ENCODE measurements at places on chromosomes 4 and X. TPM values are rescaled to one million over a fixed set of nuclear protein-coding genes. Genes with fewer than 3 reads are reported as not detected.

DNA sequence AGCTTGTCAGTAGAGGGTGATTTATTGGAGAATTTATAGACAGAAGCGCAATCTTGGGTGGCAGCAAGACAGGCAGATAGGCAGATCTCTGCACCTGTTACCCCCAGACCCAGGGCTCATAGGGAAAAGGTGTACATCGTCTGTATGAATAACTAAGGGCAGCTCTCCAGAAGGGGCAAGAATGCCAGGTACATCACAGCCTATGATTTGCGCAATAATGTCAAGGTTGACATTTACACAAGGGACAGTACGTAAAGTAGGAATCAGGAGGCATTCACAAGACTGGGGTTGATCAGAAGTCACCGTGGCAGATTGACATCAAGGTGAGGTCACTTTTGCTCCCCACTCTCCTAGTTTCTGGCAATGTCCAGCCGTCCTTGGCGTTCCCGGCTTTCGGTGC is 524.1 kb downstream of the TRIML1 start:
- DNase-seq = no peak

DNA sequence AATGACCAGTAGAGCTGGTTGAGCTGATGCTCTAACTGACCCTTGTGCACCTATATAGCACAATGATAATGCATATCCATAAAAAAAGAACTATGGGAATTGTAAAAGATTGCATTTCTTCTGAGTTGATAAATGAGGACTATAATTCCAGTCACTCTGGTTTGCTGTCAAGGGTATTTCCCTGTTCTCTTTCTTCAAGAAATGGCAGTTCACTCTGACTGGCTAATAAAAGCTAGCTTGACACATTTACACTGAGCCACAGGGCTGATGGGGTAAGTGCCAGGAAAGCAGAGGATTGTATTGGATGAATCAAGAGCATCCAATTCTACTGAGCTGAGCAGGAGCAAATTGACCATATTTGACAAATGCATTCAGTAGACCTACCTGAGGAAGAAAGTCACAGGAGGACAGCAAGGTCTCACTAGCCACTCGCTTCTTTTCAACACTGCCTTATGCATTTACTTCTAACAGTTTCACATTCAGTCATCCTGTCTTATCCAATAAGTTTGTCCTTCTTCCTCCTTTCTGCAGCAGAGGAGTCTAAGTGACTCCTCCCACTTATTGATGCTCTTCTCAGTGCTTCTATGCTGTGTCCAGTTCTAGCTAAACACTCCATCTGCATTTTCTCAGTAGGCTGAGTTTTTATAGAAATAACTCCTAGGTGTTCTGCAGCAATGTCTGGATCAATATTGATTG is 43.0 kb downstream of the RBMX2 start:
- DNase-seq = no peak

GRCh38 chrX:20329435-20329834 is 62.7 kb upstream of the RPS6KA3 start:
- no peak for DNase-seq

Gene DIPK2B
- not detected for polyA plus RNA-seq

GRCh38 chr4:182215148-182215547 is 28.1 kb upstream of the TENM3 start:
- DNase-seq = no peak

Gene HSFX1
- 0.36 TPM for polyA plus RNA-seq
